ENCODE measurements at places on chromosomes 16 and 17.
A peak's percentile ranks its signal among the peaks of the same experiment; 100 is the strongest.

DNA sequence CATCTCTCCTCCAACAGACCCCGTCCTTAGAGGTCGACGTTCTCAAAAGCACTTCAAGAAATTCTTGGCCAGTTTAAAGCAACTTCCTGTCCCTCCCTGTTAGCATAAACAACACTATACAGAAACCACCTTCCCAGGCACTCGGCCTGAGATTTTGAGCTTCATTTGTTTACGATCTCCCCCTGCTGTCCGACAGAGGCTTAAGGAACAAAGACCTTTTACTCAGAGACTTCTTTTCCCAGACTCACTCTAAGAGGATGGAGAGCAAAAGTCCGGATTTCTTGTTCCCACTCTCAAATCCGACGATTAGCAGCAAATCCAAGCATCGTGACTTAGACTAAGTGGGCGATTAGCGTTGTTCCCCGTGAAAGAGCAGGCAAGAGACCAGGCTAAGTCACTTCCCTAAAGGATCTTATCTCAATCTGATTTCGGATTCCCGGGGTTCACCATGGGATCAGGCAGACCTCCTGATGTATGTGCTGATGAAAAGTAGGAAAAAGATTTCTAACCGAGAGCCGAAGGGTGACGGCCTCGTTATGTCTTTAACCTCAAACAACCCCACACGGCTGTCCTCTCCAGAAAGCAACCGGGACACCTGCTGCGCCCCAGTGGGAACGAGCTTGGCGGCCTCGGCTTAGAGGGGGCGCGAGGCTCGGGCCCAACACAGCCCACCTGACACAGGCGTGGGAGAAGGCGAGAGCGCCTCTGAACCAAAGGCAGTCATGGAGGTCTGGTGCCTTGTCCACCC lies 598 bp downstream of the INPP5K start:
- peak; percentile 65 for DNase-seq

DNA sequence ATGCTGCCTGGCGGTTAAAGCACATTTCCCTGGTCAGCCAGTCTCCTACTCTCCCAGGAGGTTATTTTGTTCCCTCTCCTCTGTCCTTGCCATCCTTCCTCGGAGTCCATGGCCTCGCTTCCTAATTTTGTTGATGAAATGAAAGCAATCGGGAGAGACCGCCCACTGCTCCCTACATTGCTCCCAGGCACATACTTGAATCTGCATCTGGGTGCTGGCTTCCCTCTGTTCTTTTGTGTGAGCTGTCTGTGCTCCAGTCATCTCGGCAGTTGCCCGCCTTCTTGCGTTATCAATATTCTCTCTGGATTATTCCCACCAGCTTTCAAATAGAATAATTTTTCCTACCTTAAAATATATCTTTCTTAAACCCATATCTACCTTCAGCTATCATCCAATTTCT lies 11.1 kb downstream of the KRT23 start:
- DNase-seq: no peak

DNA sequence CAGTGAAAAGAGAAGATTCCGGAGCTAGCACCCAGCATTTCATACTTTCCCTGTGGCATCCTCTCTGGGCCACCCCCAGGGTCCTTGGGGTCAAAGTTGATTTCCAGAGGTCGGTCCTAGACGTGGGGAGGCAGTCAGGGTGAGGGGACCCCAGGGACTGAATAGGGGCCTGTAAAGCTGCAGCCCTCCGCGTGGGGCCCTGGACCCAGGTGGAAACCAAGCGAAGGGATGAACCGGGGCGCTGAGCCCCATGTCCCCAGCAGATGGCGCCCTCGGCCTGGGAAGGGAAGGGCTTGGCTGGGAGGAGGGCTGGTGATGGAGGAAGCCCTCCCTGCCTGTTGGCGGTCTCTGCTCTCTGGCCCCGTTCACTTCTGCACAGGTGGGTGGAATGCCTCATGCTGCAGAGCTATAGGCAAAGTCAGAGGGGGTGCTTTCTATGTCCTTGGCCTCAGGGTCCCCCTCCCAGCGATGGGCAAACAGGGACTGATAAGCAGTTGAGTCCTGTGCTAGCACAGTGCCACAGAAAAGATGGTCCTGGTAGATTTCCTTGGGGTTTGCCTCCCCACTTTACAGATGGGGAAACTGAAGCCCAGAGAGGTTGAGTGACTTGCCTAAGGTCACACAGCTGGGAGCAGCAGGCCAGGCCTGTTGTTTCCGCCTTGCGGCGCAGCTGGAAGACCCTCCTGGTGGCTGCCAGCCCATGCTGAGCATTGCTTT lies 163.4 kb upstream of the CIBAR2 start:
- peak; percentile 89 for DNase-seq

GRCh38 chr16:18942061-18942460 lies 15.9 kb upstream of the SMG1 start:
- DNase-seq: no peak

DNA sequence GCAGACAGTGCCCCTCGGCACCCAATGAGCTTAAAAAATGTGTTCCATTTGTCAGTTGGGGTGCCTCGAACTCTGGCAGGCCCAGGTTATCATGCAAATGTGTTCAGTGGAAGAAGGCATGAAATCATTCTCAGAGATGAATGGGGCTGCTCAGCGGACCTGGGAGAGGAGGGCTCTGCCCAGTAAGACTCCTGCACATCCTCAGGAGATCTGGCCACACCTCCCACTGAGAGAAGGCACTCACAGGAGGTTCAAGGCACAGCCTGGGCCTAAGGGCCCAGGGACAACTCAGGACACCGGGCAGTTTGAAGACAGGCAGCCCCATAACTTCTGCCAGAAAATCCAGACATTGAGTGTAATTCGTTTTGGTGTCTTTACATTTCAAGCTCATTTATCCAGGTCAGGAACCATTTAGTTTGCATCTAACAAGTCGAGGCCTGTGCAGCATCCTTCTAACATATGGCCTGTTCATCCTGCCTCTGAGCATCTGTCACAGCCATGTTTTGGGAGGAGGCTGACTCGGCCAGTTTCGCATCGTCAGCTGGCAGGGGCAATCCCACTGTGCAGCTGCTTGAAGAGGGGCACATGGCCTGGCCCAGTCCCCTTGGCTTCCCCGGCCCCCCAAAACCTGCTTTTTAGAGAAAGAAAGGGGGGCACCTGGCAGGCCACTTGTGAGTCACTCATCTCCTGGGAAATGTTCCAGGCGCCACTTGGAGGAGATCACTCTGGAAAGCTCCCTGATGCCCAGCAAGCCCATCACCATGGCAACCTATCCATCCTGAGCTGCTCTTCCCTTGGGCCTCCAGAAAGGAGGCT lies 31.2 kb upstream of the BCAR1 start:
- DNase-seq: no peak

GRCh38 chr17:19369846-19370492 lies 7.4 kb upstream of the B9D1 start:
- DNase-seq: no peak

DNA sequence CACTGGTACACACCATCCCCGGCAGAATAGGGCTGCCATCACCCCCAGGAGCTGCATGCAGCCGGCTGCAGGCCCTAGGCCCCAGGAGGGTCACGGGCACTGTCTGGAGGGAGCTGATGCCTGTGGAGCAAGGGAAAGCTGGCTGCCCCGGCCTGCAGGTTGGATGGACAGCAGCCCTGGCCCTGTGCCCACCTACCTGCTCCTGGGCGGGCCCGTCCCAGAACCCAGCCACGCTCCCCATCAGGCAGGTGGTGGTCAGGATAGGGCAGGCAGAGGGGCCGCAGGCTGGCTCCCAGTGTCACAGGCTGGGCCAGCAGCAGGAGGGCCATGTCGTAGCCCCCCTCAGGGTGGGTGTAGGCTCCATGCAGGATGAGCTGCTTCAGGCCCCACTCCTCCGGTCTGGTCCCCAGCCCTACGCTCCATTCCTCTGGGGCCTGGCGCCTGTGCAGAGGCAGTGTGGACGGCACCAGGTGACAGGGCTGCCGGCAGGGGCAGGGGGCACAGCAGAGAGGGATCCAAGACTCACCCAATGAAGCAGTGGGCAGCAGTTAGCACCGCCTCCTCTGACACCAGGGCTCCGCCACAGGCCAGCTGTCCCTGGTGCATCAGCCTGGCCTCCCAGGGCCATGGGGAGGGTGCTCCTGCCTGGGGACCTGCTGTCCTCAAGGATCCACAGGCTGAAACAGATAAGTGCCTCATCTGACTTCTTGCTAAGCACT lies 4.0 kb downstream of the PRSS53 start:
- DNase-seq: no peak

DNA sequence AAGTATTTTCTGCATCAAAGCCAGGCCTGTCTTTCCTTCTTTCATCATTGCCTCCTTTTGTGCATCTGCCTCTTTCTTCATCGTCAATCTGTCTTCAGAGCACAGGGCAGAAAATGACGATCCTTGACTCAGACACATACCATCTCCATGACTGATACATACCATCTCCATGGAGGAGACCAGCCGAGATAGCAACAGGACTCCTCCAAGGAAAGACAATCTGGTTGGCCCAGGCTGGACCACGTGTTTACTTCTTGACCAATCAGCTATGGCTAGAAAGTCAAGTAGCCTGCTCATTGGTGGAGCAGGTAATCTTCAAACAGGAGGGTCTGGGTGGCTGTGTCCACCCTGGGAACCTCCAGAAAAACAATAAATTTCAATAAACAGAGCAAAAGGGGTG lies 164.6 kb downstream of the CPPED1 start:
- DNase-seq: no peak

- DNase-seq: peak; percentile 57
These were observed 4.4 kb upstream of the LHX1 start for GRCh38 chr17:36932694-36933511.

- DNase-seq: no peak
These were observed 8.2 kb upstream of the TMEM94 start for GRCh38 chr17:75447951-75448856.

DNA sequence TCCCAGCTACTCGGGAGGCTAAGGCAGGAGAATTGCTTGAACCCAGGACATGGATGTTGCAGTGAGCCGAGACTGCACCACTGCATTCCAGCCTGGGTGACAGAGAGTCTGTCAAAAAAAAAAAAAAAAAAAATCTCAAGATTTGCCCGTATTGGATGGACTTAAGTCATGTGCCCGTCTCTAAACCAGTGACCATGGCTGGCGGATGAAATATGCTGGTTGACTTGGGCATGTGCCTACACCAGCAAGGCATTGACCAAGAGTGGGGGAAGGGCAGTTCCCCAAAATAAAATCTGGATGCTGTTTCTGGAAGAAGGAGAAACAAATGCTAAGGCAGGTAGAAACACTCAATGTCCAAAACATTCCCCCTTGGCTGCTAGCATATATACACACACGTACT lies 21.5 kb upstream of the COL1A1 start:
- no peak for DNase-seq

DNA sequence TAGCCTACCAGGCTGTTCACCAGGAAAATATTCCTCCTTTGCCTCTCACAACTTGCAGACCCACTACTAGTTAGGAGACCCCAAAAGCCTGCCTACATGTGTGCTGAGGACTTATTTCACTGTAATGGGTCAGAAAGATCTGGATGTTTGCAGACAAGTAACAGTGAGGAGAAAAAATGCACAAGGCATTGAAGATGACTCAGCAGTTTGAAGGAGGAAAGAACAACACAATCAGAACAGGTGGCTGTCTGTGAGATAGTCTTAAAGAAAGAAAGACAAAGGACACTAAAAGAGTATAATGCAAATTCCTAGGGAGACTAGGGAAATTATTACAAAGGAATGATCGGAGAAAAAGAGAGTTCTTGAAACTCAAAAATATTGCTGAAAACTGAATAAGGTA lies 69.0 kb downstream of the ANKFN1 start:
- no peak for DNase-seq

GRCh38 chr17:7413346-7413985 lies 5.8 kb downstream of the NLGN2 start:
- DNase-seq: no peak

DNA sequence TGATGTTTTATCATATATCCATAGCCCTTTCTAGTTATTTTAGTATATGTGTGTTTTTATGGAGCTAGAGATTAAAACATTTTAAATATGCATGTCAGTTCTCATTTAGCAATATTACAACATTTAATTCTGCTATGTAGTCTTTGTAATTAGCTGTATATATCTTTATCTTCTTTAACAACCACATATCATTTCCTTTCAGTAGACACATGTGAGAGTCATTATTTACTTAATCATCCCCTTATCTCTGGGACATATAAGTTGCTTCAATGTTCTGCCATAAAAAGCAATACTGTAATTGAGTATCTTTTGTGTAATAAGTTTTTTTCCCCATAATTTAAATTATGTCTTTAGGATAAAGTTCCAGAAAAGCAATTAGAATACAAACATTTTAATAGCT lies 52.0 kb upstream of the CLEC3A start:
- no peak for DNase-seq

GRCh38 chr17:1533661-1534325 lies 17.4 kb upstream of the INPP5K start:
- no peak for DNase-seq

GRCh38 chr16:3755249-3755648 lies 37.9 kb upstream of the TRAP1 start:
- DNase-seq: no peak

- no peak for DNase-seq
These were observed 80.0 kb downstream of the KCNJ18 start for GRCh38 chr17:21772321-21772720.

GRCh38 chr16:54152362-54153239 lies 134.0 kb downstream of the IRX3 start:
- DNase-seq: no peak
